ENCODE measurements at places on chromosomes 7 and 10. TPM values are rescaled to one million over a fixed set of nuclear protein-coding genes. Genes with fewer than 3 reads are reported as not detected.

DNA sequence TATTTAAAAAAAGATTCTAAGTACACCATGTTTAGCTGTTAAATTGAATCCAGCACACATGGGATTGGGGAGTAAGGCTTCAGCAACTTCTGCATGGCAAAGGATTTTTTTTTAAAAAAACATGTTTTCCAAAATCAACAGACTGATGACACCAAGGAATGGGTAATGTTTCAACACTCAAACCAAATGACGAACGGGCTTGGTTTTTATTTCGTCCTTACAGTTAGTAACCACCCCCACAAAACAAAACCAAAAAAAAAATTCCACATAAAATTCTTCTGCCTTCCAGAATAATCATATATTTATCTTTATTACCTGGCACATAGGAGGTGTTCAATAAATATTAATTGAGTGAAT, 45.7 kb downstream of the ICA1 start:
- no peak for DNase-seq

PRTFDC1 gene
- polyA plus RNA-seq, result 15.6 TPM

ELMO1 gene
- 26.2 TPM for polyA plus RNA-seq

DNA sequence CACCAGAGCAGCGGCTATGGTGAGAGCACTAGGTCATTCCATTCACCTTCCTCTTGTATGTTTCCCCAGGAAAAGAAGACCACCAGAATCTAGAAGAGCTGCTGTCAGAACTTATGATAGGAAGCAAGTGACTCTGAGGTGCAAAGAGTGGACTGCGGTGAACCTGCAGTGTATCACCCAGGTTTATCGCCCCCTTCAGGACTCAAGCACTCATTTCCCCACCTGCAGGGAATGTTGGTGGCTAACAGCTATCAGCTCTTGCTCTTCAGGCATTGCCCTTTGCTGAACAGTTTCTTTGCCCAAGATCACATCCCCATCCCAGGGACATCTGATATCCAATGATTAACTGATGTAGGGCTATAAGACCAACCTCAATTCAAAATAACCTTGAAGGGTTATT, 66.3 kb upstream of the IL6 start:
- no peak for DNase-seq

DNA sequence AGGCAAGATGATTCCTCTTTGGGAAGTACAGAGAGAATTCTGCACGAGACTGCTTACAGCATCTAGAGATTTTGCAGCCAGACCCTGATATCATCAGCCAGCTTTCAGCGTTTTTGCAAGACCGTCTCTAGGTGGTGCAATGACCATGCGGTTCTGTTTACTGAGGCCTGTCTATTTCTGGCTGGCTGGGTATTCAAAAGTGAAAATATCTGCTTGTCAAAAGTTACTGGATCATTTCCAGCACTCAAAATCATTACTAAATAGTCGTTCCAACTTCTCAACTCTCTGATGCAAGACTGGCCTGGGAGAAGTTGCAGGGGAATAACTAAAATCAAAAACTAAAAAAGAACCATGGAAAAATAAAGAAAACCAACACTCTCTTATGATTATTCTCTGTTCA, 240.1 kb downstream of the ELMO1 start:
- DNase-seq, result peak; percentile 89

GRCh38 chr10:113261611-113262091, 291.2 kb upstream of the HABP2 start:
- DNase-seq, result peak; percentile 76

DNA sequence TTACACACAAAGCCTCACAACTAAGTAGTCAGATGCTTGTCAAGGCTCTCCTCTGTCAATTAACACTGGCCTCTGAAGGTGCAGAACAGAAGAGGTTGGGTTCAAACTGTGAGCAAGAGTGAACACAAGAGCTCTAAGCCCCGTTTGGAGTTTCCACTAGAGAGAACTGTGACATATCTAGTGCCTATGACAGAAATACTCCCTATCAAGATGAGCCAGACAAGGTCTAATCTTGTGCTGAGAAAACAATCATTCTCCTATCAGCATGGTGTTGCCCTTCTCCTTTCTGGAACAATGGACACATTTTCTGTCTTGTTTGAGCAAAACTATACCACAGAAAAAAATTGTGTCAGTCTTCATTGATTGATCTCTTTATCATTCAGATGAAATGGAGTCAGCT, 62.4 kb upstream of the CCDC71L start:
- no peak for DNase-seq

DNA sequence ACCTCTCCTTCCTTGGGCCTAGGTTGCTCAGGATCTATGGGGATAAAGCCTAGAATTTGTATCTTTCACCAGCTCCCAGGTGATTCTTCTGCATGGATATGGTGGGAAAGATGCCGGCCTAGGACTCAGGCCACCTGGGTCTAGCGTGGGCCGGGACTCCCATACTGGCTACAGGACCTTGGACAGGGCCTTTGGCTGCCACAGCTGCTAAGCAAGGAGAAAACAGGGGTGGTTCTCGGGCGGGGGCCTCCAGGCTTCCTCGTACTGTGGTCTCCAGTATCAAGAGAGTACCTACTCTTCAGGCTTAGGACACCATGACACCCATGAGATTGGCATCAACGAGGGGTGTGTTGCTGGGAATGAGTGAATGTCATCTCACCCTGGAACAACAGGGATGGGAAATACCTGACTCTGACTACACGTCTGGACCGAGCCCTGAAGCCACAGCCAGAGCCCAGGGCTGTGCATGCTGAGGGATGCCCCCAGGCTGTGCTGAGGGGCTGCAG, 120.3 kb upstream of the ADAM12 start:
- no peak for DNase-seq

SLC16A9 gene
- polyA plus RNA-seq, result 2.5 TPM

GRCh38 chr7:81740403-81740802, 29.4 kb downstream of the HGF start:
- DNase-seq, result no peak

LIPF gene
- polyA plus RNA-seq, result not detected

GRCh38 chr7:33716581-33717477, 188.5 kb upstream of the BMPER start:
- peak; percentile 33 for DNase-seq

PAPOLB gene
- polyA plus RNA-seq, result not detected

DNA sequence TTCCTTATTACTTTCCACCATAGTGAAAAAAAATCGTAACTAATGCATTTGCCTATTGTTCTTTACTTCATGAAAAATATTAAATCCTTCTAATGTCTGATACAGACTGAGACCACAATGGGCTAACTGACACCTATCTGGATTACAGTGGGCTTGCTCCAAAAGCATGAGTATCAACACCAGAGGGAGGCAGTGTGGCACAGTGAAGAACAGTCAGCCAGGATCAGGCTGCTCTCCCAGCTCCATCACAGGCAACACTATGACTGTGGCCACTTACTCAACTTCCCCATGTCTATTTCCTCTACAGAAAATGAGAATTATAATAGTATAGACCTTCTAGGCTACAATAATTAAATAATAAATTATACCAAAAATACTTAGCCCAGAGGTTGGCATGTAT, 97.2 kb downstream of the SLC25A13 start:
- no peak for DNase-seq

GRCh38 chr7:37833107-37833817, 15.1 kb upstream of the NME8 start:
- peak; percentile 76 for DNase-seq

GRCh38 chr10:4767033-4767814, 58.8 kb upstream of the AKR1E2 start:
- DNase-seq, result peak; percentile 40

DNA sequence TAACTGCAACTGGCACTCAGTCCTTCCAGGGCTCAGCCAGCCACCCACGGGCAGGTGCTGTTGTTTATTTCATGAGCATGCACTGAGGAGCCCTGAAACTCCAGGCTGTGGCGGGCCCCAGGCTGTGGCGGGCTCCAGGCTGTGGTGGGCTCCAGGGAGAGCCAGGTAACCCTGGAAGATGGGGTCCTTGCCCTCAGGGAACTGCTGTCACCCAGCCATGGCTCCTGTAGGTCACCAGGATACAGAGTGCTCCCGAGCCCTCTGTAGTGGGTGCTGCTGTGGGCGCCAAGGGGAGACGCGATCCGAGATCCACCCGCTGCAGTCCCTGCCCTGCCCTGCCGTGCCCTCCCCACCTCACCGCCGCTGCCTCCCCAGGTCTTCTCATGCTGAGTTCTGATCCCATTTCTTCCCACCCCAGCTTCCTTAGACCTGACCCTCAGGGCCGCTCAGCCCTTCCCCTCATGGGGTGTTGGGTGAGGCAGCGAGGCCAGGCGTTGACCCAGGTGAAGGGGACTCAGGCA, 29.6 kb downstream of the LRRC27 start:
- no peak for DNase-seq

DNA sequence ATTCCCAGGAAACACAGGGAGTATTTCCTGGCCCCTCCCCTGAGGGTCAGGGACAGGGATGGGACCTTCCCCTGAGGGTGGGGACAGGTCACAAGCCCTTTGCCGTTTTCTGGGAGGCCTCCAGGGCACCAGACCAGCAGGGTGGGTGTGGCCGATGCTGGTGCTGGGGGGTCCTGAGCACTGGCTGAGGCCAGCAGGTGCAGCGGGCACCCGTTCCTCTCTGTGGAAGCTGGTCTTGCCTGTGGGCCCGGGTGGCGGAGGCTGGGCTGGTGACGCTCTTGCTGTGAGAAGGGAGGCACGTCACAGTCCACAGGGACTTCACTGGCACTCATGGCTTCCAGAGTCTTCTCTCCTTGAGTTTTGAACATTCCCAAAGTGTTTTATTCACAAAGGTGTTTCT, 44.2 kb upstream of the CFAP46 start:
- DNase-seq, result no peak

GRCh38 chr10:5555021-5555510, 30.3 kb downstream of the CALML3 start:
- DNase-seq, result no peak

DNA sequence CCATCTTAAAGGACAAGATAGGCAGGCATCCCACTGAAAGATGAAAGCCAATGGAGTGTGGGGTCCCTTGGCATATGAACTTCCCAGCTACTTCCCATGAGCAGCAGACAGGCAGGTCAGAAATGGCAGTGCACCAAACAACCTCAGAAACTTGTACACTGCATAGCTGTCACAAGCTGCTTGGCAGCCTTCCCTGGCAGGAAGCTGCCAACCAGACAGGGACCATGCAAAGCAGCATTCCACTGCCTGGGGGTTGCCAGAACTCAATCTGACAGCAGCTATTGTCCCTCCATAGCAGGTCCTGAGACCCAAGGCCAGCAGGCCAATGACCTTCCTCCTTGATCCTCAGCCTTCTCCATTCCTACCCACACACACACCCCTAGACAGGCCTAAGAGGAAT, 139.5 kb downstream of the PLCE1 start:
- peak; percentile 55 for DNase-seq

- no peak for DNase-seq
Observed at GRCh38 chr10:103227416-103227815, 18.3 kb upstream of the RPEL1 start.

Data from muscle of back (tissue), 13 donors.